Naive B cell (primary cell): ENCODE measurements at places on chromosomes 4 and X. TPM values are rescaled to one million over a fixed set of nuclear protein-coding genes. Genes with fewer than 3 reads are reported as not detected.

GRCh38 chr4:151670843-151671242, 90.0 kb downstream of the GATB start:
- H3K27ac ChIP-seq = no peak overlapping the region
- H3K4me1 ChIP-seq = no peaks in the 10 kb centered on the region
- no peak for DNase-seq
- H3K36me3 ChIP-seq = no peaks in the 10 kb centered on the region
- H3K4me3 ChIP-seq = no peak overlapping the region

Gene P2RY10
- 292 TPM for polyA plus RNA-seq

- DNase-seq = no peak
- no peaks in the 10 kb centered on the region for H3K27me3 ChIP-seq
- no peaks in the 10 kb centered on the region for H3K36me3 ChIP-seq
- H3K4me1 ChIP-seq = no peaks in the 10 kb centered on the region
- H3K27ac ChIP-seq = no peak overlapping the region
Observed at GRCh38 chr4:182126096-182126495, 117.1 kb upstream of the TENM3 start.

GRCh38 chr4:84151574-84151973, 347.5 kb downstream of the NKX6-1 start:
- H3K4me1 ChIP-seq = no peaks in the 10 kb centered on the region
- DNase-seq = no peak
- no peak overlapping the region for H3K4me3 ChIP-seq
- no peaks in the 10 kb centered on the region for H3K27me3 ChIP-seq
- H3K36me3 ChIP-seq = no peaks in the 10 kb centered on the region

- H3K27ac ChIP-seq = no peak overlapping the region
- no peaks in the 10 kb centered on the region for H3K36me3 ChIP-seq
- no peak for DNase-seq
- no peak overlapping the region for H3K4me3 ChIP-seq
- H3K27me3 ChIP-seq = no peaks in the 10 kb centered on the region
Observed at GRCh38 chr4:29051381-29051965, 1668.7 kb upstream of the PCDH7 start.

Gene ADH1A
- polyA plus RNA-seq = not detected

DNA sequence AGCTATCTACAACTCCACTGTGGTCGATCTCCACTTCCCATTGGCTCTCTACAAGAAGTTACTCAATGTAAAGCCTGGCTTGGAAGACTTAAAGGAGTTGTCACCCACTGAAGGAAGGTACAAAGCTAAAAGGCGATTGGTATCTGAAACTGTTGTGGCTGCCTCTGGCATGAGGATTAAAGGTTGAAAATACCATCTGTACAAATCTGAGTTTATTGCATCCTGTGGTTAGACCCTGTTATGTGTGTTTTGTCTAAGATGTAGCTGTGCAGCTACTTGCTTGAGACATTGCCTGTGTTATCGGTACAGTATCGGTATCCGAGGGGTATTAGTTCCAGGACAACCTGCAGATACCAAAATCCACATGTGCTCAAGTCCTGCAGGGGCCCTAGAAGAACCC, 16.4 kb downstream of the NAP1L5 start:
- H3K27ac ChIP-seq = no peak overlapping the region
- no peaks in the 10 kb centered on the region for H3K4me1 ChIP-seq
- H3K27me3 ChIP-seq = no peaks in the 10 kb centered on the region
- H3K36me3 ChIP-seq = peaks cover 28% of the 10 kb centered on the region

Gene PGM2
- polyA plus RNA-seq = 16.7 TPM

DNA sequence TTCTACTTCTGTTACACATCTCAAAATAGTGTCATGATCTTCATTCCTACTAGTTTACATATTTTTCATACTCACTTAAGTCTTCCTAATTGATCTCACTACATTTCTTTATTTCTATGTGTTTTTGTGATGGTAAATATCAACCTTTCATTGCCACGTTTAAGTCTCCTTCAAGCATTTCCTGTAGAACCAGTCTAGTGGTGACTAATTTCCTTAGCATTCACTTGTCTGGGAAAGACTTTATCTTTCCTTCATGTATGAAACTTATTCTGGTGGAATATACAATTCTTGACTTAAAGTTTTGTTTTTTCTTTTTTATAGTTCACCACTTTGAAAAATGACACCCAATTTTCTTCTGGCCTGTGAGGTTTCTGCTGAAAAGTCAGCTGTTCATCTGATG, 181.4 kb upstream of the NEIL3 start:
- no peaks in the 10 kb centered on the region for H3K27me3 ChIP-seq
- DNase-seq = no peak
- no peaks in the 10 kb centered on the region for H3K4me1 ChIP-seq
- H3K4me3 ChIP-seq = no peak overlapping the region
